ENCODE measurements at places on chromosomes 6 and 20.

- DNase-seq: no peak
These were observed 8.7 kb upstream of the ATRN start for GRCh38 chr20:3461911-3462677.

- DNase-seq: no peak
These were observed 6.9 kb upstream of the SUMO4 start for GRCh38 chr6:149393002-149393679.

DNA sequence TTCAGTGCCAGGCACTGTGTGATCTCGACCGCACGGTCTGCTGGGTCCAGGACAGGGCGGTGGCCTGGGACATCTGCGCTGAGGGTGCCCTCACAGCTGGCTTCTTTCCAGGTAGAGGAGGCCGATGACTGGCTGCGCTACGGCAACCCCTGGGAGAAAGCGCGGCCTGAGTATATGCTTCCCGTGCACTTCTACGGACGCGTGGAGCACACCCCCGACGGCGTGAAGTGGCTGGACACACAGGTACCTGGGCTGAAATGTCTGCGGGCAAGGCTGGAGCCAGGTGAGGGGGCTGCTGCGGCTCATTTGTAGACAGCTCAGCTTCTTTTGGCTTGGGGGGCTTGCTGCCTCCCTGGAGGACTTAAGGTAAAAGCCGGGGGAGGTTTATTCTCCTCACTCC lies 26.6 kb downstream of the PYGB start:
- DNase-seq: no peak

- DNase-seq: no peak
These were observed 23.8 kb upstream of the MTHFD1L start for GRCh38 chr6:150841697-150842096.

DNA sequence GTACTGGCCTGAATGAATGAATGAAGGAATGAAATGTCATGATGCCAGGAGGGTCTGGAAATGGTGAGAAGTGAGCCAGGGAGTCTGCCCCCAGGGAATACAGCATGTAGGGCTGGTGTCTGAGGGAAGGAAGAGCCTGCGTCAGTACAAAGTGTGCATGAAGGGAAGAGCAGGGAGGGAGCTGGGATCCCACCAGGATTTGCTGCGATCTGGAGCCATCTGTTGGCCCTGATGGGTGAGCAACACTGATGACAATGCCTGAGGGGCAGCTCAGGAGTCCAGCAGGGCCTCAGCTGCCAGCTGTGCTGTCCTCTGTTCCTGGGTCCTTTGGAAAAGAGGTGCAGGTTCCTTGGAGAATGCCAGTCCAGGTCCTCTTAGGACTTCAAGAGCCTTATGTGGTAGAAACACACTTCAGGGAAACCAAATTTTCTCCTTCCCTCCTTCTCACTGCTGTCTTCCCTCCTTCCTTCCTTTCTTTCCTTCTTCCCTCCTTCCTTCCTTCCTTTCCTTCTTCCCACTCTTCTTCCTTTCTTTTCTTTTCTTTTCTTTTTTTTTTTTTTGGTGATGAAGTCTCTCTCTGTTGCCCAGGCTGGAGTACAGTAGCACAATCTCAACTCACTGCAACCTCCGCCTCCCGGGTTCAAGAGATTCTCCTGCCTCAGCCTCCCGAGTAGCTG lies 11.5 kb downstream of the BPI start:
- DNase-seq: no peak

DNA sequence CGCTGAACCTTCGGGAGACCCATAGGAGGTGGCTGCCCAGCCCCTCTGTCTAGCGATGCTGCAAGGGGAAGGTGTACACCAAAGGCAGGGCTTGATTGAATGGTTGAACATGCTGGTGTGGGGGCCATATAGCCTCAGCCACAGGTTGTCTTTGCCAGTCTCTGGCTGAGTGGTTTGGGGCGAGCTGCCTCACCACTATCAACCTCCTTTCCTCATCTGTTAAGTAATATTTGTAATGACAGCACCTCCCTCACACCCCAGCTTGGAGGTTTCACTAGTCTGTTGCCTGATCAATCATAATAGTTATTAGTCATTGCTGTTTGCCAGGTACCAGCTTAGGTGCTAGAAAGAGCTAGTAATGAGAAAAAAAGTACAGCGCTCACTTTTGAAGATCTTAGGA lies 11.8 kb upstream of the ZNF831 start:
- DNase-seq: no peak

GRCh38 chr20:53578492-53579222 lies 15.0 kb downstream of the ZNF217 start:
- no peak for DNase-seq
